ENCODE measurements at places on chromosomes 2 and 18.

- peak; percentile 59 for DNase-seq
Observed at GRCh38 chr18:48023334-48024008, 93.0 kb upstream of the SMAD2 start.

- DNase-seq = no peak
Observed at GRCh38 chr2:233584210-233584609, 17.6 kb upstream of the USP40 start.

- DNase-seq = no peak
Observed at GRCh38 chr2:172088245-172089004, 3.1 kb downstream of the DLX1 start.

DNA sequence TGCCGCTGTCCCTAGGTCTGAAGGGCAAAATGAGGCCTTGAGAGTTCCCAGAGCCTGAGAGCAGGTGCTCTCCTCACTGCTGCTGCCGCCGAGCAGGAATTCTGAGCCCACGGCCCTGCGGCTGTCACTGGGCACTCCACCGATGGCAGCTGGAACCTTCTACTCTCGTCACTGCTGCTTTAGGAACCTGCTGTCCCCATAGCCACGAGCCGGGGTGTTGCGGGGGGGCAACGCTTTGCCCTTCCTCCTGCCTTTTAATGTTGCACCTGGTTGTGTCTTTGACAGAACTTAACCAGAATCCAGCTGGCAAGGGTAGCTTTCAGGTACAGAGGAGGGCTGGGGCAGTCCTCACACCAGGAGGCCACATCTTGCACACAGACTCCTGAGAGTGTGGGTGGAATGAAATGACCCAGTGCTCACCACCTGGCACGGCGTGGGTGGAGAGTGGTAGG is 32.3 kb downstream of the NCK2 start:
- no peak for DNase-seq

- no peak for DNase-seq
Observed at GRCh38 chr2:40049781-40050180, 270.7 kb upstream of the THUMPD2 start.
